ENCODE measurements at places on chromosomes 5 and 9.

DNA sequence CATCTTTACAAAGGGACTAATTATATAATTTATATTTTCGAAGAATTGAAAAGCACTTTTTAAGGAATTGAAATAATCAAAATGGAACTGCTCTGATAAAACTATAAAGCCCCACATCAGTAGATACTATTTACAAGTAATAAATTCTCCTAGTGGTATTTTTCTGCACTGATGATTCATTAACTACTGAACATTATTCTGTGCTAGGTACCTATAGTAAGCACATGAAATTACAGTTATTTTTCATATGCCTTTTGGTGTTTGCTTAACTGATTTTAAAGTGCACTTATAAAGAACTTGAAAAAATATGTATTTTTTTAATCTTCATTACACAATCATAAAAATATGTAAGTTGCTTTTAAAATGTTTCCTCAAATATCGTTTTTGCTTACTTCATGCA lies 123.0 kb downstream of the MAN2A1 start:
- no peak for DNase-seq

DNA sequence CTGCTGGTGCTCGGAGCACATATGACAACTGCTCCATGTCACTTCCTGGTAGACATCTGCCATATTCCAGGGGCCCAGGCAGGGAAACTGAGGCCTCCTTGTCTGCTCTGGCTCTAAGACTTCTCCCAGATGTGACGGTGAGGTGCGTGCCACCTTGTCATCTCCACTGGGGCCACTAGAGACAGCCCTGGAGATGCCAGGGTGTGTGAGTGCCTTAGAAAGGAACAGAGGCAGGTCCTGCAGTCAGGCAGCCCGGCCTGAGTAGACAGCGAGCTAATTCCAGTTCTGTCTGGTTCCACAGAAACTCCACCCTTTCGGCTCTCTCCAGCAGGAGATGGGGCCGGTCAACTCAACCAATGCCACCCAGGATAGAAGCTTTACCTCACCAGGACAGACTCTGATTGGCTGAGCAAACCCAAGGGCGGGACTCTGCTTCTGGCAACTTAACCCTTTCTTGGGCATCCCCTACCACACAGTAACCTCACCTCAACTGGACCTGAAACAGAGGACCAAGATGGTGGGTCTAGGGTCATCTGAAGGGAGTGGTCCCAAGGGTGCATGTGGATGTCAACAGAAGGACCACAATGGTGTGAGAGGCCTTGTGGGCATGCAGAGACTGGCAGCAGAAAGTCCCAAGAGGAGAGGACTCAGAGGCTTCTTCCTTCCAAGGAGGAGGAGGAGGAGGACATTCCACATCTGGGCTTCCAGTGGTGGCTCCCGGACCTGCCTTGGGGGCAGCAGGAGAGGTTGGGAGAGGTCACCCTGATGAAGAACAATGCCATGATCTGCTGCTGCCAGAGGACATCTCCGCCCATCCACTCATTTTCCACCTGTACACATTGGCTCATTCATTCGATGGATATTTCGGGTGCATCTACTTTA lies 77.7 kb downstream of the RGS3 start:
- peak; percentile 58 for DNase-seq

GRCh38 chr5:138186002-138186447 lies 7.1 kb downstream of the KIF20A start:
- DNase-seq: no peak

- no peak for DNase-seq
These were observed 41.4 kb downstream of the SYK start for GRCh38 chr9:90842996-90843395.

DNA sequence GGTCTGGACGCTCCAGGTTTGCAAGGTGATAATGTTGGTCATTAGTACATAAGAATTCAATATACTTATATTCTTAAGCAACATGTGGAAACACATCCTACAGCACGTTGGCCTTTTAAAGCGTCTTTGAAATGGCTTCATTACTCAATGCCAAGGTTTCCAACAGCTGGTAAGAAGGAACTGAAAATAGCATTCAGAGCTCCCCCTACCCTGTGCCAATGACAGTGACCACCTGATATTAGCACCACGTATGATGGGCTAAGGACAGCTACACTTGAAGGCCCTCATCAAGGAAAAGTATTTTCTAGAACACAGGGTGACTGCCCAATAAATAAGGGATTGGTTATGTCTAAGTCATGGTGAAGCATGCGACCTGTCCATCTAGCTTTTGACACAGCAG lies 9.9 kb downstream of the ZNF622 start:
- no peak for DNase-seq

DNA sequence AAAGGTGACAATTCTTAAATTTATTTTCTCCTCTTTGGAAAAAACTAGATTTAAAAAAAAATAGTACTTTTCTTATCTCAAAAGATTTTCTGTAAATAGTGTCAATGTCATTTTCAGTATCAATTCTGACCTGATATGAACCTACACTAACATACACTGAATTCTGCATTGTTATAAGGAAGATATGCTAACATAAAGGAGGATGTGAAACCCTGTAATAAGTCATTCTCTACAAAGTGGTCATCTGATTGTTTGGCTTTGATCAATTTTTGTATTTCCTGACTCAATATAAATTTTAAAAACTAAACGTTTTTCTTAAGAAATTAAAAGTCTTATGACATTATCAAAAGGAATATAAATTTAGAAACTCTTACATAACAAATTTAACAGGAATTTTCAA lies 233.6 kb upstream of the EDIL3 start:
- DNase-seq: no peak

DNA sequence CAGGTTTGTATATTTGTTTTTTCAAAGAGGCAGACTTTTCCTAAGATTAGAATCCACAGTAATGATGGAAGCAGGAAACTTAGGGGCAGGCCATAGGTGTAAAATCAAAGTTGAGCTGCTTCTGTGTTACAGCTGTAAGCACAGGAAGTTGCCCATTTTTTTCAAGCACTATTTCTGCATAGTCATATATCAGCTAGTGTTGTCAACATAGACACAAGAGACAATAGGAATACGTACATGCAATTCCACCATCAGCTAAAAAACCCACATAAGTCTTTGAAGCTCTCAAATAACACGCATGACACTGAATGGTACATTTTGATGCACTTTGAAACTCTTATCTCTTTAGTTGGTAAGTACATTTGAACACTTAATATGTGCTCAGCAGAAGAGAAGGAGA lies 20.2 kb upstream of the SMIM15 start:
- DNase-seq: no peak

DNA sequence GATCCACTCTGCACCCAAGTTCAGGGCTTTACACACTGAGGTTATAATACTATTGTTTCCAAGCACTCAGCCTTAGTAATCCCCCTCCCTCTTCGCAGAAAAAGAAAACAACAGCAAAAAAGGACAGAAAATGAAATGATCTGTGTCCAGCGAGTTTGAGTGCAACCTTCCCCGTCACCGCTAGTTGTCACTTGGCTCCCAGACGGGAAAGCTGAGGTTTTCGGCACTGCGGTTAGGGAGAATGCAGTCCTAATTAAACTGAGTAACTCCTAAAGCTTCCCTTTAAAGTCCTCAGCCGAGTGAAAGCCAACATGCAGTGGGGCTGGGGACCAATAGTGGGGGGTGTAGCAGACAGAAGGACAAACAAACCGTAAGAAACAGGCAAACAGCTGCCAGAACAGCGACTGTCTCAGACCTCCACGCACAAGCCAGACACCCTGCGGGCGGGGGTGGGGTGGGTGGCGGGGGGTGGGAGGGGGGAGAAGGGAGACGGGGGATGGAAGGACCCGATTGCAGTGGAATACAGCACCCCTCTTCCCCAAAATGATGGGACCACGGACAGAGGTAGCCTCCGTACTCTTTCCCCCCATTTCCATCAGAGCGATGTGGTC lies 680 bp downstream of the GLRA1 start:
- no peak for DNase-seq

DNA sequence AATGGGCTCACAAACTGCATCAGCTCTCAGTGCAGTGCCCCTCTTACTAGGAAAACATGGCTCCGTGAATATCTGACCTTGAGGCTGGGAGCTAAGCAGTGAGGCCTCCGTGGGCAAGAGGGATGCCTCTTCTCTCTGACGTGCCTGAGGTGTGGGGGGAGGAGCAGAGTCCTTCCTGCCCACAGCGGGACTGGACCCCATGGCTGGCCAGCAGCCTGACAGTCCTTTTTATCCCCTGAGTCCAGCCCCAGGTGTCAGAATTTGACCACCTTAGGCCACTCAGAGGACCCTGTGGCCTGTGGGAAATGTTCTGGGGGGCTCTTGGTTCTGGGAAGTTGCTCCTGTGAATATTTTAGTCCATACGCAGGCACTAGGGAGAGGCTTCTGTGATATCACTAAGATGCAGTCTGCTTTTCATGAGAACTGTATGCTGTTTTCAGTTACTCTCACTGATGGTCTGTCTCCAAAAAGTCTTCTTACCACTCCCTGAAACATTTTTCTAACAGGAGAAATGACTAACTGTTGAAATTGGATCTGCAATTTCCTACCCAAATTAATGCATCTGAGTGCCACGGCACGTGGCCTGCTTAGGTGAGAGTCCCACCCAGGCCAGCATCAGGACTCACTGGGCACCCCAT lies 23.4 kb downstream of the ANGPTL2 start:
- no peak for DNase-seq

DNA sequence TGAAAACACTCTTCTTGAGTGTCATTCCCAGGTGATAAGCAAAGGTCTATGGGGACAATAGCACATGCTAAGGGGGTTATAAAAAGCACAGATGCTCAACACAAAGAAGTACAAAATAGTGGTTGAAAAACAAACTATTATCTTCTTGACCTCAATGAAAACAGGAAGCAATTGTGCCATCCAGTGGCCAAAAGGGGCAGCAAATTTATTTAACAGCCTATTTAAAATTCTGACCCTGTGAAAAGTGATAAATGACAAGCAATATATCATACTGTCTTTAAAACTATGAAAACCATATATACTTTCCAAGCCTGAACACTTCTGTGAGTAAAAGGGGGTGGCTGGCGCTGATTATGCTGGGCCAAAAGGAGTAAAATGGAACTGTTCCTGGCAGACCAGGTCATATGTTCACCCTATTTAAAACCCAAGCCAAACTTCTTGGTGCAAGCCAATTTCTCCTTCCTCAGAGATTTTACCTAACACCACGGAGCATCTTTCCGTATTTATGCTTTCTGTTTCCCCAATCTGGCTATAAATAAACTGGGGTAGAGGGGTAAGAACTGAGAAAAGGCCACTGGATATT lies 29.7 kb downstream of the TEX10 start:
- DNase-seq: peak; percentile 38

DNA sequence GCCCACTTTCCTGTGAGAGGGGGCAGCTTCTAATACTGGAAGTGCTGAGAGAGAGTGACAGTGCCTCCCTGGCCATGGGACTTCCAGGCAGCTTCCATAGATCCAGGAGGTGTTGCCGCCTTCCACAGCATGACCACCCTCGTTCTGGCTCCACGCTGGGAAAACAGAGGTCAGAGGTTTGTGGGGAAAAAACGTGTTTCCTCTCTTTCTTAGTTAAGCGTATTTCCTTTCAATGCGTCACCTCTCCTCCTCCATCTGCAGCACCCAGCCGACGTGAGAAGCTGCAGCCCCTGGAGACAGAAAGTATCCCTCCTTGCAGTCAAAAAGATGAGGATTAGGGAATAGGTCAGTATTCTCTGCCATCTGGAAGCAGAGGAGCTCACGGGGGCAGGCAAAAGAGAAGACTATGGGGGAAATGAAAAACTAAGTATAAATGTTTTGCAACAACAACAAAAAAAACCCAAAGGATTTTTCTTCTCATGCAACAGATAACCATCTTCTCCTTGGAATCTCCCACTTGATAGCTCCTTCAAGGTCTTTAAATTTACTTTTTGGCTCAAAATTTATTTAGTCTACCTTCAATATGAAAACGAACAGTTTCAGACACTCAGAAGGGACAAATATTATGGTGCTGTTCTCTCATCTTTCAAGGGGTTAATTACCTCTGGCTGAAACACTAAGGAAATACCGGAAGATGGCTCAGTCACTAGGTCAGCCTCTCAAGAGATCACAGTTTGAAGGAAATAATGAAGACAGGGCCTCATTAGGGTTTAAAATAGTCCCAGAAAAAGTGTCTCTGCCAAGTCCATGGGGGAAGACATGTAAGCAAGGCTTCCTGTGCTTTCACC lies 38.0 kb downstream of the MTMR12 start:
- DNase-seq: peak; percentile 40

DNA sequence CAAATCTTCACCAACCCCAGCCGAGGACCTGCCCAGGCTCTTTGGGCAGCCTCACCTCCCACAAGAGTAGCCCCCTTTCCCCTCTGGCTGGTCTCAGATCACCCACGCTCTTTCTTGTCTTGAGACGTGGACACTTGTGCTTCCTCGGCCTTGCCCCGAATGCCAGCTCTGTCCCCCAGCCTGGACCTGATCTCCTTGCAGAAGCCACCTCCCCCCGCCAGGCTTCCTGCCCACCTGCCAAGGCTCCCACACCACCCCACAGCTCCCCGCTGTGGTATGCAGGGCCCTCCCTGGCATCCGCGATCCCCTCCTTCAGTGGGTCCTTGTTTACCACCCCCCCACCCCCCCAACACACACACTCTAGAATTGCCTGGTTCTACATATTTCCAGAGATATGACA lies 133.7 kb downstream of the ROR2 start:
- no peak for DNase-seq

GRCh38 chr9:123998970-123999621 lies 12.5 kb upstream of the LHX2 start:
- no peak for DNase-seq

DNA sequence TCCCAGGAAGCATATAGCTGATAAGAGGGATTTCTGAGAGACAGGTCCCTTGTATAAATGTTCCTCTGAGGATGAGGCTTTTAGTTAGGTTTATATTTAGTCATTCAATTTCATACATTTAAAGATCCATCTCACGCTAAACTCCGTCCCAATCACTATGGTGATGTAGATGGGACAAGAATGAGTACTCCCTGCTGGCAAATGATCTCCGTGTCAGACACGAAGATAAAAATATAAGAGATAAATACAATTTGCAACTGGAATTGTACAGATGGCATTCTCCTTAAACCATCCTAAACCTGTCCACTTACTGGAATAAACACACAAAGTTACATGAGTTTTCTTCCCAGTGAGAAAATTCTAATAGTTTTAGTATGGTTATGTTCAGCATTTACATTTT lies 233.0 kb downstream of the PRR16 start:
- DNase-seq: no peak

- no peak for DNase-seq
These were observed 14.8 kb downstream of the PIP5K1B start for GRCh38 chr9:68719847-68720246.

DNA sequence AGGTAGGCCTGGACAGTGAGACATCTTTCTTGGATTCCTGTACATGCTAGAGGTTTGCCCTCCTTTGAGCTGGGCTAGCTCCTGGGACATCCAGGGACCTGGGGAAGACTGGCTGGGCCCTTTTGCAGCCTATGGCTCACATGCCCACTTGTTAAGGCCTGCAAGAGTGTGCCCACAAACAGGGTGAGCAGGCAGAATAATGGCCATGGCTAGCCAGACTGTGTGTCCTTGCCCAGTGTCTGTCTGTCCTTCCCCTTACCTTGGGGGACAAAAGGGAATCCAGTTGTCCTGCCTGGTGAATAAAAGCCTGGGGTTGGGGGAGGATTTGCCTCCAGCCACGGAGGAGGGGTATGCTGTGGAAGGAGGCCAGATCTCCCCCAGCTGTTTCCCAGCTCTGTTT lies 13.0 kb upstream of the CXXC5 start:
- no peak for DNase-seq
